ENCODE measurements at places on chromosomes 2 and 18.

GRCh38 chr18:48026216-48026615, 95.8 kb upstream of the SMAD2 start:
- ATAC-seq: no peak

DNA sequence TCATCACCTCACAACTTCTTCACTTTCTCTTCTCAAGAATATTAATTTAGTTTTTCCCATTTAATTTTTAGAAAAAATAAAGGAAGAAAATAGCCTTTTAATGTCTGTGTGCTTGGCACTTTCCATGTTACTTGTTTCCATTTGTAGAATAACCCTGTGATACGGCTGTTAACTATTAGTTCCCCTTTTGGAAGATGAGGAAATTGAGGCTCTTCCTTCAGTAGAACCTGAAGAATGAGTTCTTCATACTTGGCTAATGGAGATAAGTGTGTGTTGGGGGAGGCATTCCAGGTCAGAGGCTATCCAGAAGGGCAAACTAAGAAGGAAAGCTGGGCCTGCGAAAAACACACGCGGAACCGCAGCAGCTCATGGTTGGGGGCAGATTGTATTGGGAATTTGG, 38.3 kb downstream of the ZNF532 start:
- ATAC-seq: no peak

DNA sequence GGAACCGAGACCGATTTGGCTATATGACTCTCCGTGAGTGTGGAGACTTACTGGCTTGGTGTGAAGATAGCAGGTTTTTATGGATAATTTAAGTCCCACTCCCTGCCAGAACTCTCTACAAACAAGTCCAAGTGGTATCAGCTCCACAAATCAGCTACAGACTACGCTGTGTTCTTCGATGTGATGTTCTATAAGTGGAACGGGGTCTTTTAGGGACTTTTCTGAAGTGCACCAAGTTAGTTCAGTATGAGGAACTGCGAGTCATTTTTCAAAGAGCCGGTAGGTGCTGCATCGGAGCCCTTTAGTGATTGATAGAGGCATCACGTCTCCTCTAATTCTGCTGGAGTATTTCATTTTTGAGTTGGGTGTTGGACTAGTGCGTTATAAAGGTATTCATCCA, 107.1 kb downstream of the TSHZ1 start:
- ATAC-seq: no peak

- no peak for ATAC-seq
Measured at GRCh38 chr2:1431886-1432400, 18.7 kb downstream of the TPO start.

DNA sequence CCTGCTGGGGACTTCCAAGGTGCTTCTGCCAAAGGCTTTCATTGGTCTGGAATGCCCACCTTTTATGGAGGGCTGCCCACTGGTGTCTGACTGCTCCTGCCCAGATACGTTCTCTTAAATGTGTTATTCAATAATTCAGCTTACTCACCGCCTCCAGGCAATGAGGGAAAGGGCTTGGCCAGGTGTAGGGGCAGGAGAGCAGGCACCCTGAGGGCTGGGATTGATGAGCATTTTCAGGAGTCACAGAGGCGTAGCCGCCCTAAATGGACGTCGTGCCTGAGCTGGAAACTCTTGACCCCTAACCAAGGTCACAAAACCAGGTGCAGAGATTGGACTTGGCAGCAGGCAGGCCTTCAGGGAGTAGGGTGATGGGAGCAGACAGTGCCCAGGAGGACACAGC, 26.8 kb downstream of the MAL start:
- no peak for ATAC-seq

GRCh38 chr2:128593879-128594650, 275.4 kb upstream of the HS6ST1 start:
- ATAC-seq: no peak

- ATAC-seq: no peak
Measured at GRCh38 chr2:226916669-226917068, 80.8 kb downstream of the RHBDD1 start.
